Activated T-helper 17 cell treated with anti-CD3 and anti-CD28 coated beads, Interleukin-2, amount 50 U/mL, for 72 hours (primary cell): ENCODE measurements at places on chromosomes 13 and 19.

GRCh38 chr13:52991344-52992020 lies 37.1 kb upstream of the OLFM4 start:
- H3K27me3 ChIP-seq, result peaks cover 13% of the 10 kb centered on the region
- no peaks in the 10 kb centered on the region for H3K4me1 ChIP-seq
- no peaks in the 10 kb centered on the region for H3K36me3 ChIP-seq
- H3K4me3 ChIP-seq, result no peak overlapping the region
- no peak for ATAC-seq
- no peak overlapping the region for H3K27ac ChIP-seq

- no peaks in the 10 kb centered on the region for H3K4me1 ChIP-seq
- H3K27me3 ChIP-seq, result no peaks in the 10 kb centered on the region
- no peak overlapping the region for H3K27ac ChIP-seq
- no peaks in the 10 kb centered on the region for H3K36me3 ChIP-seq
Measured at GRCh38 chr19:19110410-19111135, 27.7 kb downstream of the TMEM161A start.

GRCh38 chr13:106377931-106378662 lies 157.4 kb downstream of the EFNB2 start:
- no peak overlapping the region for H3K4me3 ChIP-seq
- peaks cover 14% of the 10 kb centered on the region for H3K27me3 ChIP-seq
- no peaks in the 10 kb centered on the region for H3K4me1 ChIP-seq
- H3K27ac ChIP-seq, result no peak overlapping the region
- no peaks in the 10 kb centered on the region for H3K36me3 ChIP-seq
- no peak for ATAC-seq

GRCh38 chr13:27661017-27661416 lies 39.3 kb downstream of the POLR1D start:
- peaks cover 16% of the 10 kb centered on the region for H3K36me3 ChIP-seq
- no peaks in the 10 kb centered on the region for H3K27me3 ChIP-seq
- ATAC-seq, result no peak
- H3K4me3 ChIP-seq, result no peak overlapping the region

DNA sequence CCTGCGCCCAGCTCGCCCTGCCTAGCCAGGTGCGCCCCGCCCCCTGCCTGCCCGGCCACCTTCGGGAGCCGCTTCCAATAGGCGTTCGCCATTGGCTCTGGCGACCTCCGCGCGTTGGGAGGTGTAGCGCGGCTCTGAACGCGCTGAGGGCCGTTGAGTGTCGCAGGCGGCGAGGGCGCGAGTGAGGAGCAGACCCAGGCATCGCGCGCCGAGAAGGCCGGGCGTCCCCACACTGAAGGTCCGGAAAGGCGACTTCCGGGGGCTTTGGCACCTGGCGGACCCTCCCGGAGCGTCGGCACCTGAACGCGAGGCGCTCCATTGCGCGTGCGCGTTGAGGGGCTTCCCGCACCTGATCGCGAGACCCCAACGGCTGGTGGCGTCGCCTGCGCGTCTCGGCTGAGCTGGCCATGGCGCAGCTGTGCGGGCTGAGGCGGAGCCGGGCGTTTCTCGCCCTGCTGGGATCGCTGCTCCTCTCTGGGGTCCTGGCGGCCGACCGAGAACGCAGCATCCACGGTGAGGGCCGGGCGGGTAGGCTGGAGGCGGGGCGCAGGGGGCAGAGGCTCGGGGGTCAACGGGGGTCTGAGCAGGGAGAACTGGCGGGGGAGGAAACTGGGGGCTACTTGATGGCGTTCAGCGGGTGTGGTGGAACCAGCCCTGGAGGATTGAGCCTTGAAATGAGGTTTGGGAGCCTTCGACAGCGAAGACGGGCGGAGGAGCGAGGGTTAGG lies at the start of gene SPINT2:
SPINT2 (plus strand) TSS at position 88 of the 727 bp plus-strand sequence; CDS start at position 408, 320 bp downstream.
- H3K4me3 ChIP-seq, result peak within 1 kb of the TSS; percentile 94
- no peaks in the 10 kb centered on the region for H3K27me3 ChIP-seq
- peaks cover 33% of the 10 kb centered on the region for H3K4me1 ChIP-seq
- peaks cover 5% of the 10 kb centered on the region for H3K36me3 ChIP-seq

DNA sequence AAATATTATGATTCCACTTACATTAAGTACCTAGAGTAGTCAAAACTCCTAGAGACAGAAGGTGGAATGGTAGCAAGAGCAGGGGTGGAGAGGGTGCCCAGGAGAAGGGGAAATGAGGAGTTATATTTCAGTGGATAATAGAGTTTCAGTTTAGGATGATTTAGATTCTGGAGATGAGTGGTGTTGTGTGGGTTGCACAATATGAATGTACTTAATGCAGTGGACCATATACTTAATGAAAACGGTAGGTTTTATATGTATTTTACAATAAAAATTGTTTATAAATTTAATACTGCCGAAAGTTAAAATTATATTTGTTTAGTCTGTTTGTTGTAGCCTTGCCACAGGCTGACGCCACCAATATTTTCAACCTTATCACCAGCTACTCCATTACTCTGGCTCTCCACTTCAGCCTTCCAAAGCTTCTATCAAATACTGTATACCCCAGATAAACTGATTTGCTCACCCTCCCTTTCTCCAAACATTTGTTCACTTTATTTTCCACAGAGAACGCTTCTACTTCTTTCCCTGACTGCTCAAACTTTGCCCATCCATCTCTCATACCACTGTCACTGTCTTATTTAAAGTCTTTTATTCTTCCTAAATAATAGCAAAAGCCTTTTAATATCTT lies 1.4 kb upstream of the RBM26 start:
- H3K4me1 ChIP-seq, result peaks cover 23% of the 10 kb centered on the region
- H3K36me3 ChIP-seq, result no peaks in the 10 kb centered on the region
- H3K4me3 ChIP-seq, result no peak overlapping the region

- H3K27me3 ChIP-seq, result no peaks in the 10 kb centered on the region
- H3K4me1 ChIP-seq, result peaks cover 26% of the 10 kb centered on the region
- ATAC-seq, result no peak
- H3K4me3 ChIP-seq, result peak overlapping the region; percentile 9
- peak overlapping the region; percentile 44 for H3K27ac ChIP-seq
Measured at GRCh38 chr19:23772675-23773063, 14.0 kb upstream of the ZNF681 start.

DNA sequence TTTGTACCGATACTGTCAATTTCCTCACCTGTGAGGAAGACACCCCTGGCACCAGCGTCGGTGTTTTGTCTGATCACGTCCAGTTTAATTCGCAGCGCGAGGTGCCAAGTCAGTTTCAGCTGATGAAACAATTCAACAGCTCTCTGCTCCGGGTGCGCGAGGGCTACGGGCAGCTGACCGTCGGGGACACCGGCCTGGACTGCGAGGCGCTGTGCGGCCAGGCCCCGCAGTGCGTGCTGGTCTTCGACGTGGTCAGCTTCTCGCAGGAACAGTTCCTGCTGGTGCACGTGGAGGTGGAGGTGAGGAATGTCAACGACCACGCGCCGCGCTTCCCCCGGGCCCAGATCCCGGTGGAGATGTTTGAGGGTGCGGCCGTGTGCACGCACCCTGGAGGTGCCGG lies 171.5 kb downstream of the OLFM4 start:
- H3K27me3 ChIP-seq, result peaks cover 15% of the 10 kb centered on the region
- no peaks in the 10 kb centered on the region for H3K4me1 ChIP-seq
- ATAC-seq, result no peak
- no peak overlapping the region for H3K27ac ChIP-seq
- no peaks in the 10 kb centered on the region for H3K36me3 ChIP-seq
- no peak overlapping the region for H3K4me3 ChIP-seq

DNA sequence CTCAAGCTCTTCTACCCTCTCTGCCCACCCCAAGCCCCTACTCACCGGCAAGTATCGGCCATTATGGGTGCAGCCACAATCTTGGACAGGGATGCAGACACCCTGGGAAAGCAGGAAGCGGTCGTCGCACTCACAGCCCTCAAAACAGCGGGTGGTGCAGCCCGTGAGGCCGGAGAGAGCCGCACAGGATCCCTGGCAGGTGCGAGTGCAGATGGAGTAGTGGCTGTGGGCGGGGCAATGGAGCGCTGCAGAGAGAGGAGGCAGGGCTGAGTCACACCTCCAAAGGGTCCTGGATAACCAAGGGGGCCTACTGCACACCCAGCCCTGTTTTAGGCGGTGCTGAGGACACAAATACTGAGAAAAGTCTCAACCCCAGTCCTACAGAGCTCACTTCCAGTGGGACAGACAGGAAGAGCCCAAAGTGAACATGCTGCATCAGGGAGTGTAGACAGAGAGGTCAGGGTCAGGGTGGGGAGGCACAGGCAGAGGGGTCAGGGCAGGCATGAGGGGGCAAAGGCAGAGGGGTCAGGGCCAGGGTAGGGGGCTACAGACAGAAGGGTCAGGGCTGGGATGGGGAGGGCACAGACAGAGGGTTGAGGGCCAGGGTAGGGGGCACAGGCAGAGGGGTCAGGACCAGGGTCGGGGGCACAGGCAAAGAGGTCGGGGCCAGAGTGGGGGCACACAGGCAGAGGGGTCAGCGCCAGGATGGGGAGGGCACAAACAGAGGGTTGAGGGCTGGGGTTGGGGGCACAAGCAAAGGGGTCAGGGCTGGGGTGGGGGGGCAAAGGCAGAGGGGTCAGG lies 24.2 kb upstream of the FBL start:
- no peaks in the 10 kb centered on the region for H3K27me3 ChIP-seq
- H3K27ac ChIP-seq, result no peak overlapping the region
- H3K4me1 ChIP-seq, result no peaks in the 10 kb centered on the region
- no peak for ATAC-seq

- H3K4me3 ChIP-seq, result no peak overlapping the region
- no peaks in the 10 kb centered on the region for H3K36me3 ChIP-seq
- H3K27me3 ChIP-seq, result no peaks in the 10 kb centered on the region
- no peak for ATAC-seq
- H3K4me1 ChIP-seq, result no peaks in the 10 kb centered on the region
Measured at GRCh38 chr13:73673931-73674330, 460.3 kb downstream of the KLF12 start.

DNA sequence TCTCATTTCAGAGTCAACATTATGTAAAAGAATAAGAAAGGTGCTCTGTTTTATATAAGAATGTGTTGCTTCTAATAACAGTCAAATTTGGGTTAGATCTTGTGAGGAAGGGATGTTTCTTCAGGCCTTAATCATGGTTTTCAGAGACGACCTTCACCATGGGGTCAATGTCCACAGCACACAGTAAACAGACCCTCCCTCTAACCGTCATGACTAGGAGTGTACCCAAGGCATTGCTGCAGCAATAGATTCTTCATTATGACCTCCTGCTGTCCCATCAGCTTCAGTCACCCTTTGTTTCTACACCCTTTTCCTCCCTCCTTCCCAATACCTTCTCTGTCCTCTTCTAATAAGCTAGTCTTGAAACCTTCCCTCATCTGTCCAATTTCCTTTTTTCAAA lies 15.7 kb downstream of the SERPINE3 start:
- no peaks in the 10 kb centered on the region for H3K4me1 ChIP-seq
- no peak overlapping the region for H3K27ac ChIP-seq
- H3K27me3 ChIP-seq, result no peaks in the 10 kb centered on the region
- ATAC-seq, result no peak
- H3K36me3 ChIP-seq, result peaks cover 8% of the 10 kb centered on the region

- peaks cover 13% of the 10 kb centered on the region for H3K27me3 ChIP-seq
- ATAC-seq, result no peak
- no peak overlapping the region for H3K27ac ChIP-seq
- H3K36me3 ChIP-seq, result no peaks in the 10 kb centered on the region
- H3K4me3 ChIP-seq, result no peak overlapping the region
- H3K4me1 ChIP-seq, result no peaks in the 10 kb centered on the region
Measured at GRCh38 chr13:78183732-78184131, 265.1 kb upstream of the EDNRB start.

GRCh38 chr13:21202767-21203531 lies 26.5 kb downstream of the MRPL57 start:
- no peak overlapping the region for H3K4me3 ChIP-seq
- H3K4me1 ChIP-seq, result no peaks in the 10 kb centered on the region
- no peaks in the 10 kb centered on the region for H3K36me3 ChIP-seq

GRCh38 chr19:11293433-11294389 lies 2.2 kb upstream of the TSPAN16 start:
- no peaks in the 10 kb centered on the region for H3K36me3 ChIP-seq
- H3K27ac ChIP-seq, result no peak overlapping the region
- peaks cover 6% of the 10 kb centered on the region for H3K4me1 ChIP-seq
- peaks cover 7% of the 10 kb centered on the region for H3K27me3 ChIP-seq
- H3K4me3 ChIP-seq, result peak overlapping the region; percentile 58

DNA sequence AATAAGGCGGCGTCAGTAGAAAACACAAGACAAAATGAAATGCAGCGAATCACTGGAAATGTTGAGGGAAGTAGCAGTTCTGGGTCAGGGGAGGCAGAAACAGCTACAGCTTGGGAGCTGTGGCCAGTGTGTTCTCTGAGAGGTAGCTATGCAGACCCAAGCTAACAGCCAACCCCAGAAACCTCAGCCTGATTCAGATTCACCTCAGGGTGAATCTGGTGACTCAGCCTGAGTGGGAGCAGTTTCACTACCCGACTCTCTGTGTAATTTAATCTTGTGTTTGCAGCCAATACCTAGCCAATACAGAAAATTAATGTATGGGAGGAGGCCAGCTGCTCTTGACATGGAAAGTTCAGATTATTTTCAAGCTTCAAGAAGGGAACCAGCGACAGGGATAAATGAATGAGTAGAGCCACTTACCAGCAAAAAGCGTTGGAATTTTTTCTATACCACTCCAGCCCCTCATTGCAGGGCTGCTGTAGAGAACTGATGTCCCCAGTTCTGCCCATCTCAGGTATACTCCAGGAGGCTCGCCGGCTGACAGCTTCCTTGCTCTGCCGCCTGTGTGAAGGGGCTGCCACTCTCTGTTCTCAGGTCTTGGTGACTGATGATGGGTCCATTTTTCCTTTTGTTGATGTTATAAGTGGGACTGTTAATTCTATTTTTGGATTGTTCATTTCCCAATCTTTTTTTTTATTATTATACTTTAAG lies 8.9 kb downstream of the IGFL3 start:
- H3K4me3 ChIP-seq, result peak overlapping the region; percentile 38
- ATAC-seq, result peak; percentile 100
- H3K27ac ChIP-seq, result peak overlapping the region; percentile 66
- H3K36me3 ChIP-seq, result no peaks in the 10 kb centered on the region

GRCh38 chr19:35347171-35347929 lies at the start of gene FFAR1:
FFAR1 (plus strand) TSS chr19:35347902; CDS start chr19:35351552, 3,650 bp downstream.
- peak within 1 kb of the TSS; percentile 96 for H3K27ac ChIP-seq
- peak within 1 kb of the TSS; percentile 84 for H3K4me3 ChIP-seq
- H3K27me3 ChIP-seq, result peaks cover 11% of the 10 kb centered on the region
- H3K36me3 ChIP-seq, result no peaks in the 10 kb centered on the region

DNA sequence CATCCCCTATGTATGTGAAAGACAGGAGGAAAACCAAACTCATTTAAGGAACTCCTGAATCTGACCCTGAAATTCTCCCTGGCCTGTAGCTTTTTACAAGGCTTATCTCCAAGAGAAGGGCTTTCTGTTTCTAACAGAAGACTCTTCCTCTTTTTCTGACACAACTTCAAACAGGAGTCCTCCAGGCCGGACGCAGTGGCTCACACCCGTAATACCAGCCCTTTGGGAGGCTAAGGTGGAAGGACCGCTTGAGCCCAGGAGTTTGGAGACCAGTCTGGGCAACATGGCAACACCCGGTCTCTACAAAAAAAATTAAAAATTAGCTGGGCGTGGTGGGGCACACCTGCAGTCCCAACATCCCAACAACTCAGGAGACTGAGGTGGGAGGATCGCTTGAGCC lies 41.9 kb downstream of the CARS2 start:
- H3K4me1 ChIP-seq, result peaks cover 5% of the 10 kb centered on the region
- no peak overlapping the region for H3K4me3 ChIP-seq
- H3K36me3 ChIP-seq, result peaks cover 85% of the 10 kb centered on the region
- H3K27me3 ChIP-seq, result no peaks in the 10 kb centered on the region

- ATAC-seq, result no peak
- H3K36me3 ChIP-seq, result no peaks in the 10 kb centered on the region
- peaks cover 6% of the 10 kb centered on the region for H3K27me3 ChIP-seq
- peaks cover 4% of the 10 kb centered on the region for H3K4me1 ChIP-seq
Measured at GRCh38 chr19:4233282-4233853, 4.0 kb downstream of the EBI3 start.
